ENCODE measurements at places on chromosomes 5 and 9.

GRCh38 chr5:150058480-150059126 lies 27.8 kb downstream of the CSF1R start:
- DNase-seq: no peak

- no peak for DNase-seq
Observed at GRCh38 chr5:21688655-21689054, 1164.5 kb downstream of the CDH12 start.

GRCh38 chr5:139396691-139397090 lies 1.8 kb upstream of the PROB1 start:
- DNase-seq: no peak

DNA sequence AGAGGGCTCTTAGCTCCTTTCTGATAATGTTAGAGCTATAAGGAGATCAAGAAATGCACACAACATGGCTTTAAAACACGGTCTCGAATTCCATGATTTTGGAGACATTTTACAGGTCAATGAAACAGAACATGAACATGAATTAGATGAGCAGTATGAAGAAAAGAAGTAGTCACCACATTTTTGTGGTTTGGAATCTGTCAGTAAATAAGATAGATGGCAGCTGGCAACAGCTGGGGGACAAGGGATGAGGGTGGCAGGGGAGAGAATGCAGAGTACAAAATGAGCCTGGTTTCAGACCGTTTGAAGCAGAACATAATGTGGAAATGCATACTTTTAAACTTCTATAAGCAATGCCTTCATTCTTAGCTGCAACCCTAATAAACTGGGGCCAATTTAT lies 107.1 kb downstream of the OXCT1 start:
- DNase-seq: no peak

DNA sequence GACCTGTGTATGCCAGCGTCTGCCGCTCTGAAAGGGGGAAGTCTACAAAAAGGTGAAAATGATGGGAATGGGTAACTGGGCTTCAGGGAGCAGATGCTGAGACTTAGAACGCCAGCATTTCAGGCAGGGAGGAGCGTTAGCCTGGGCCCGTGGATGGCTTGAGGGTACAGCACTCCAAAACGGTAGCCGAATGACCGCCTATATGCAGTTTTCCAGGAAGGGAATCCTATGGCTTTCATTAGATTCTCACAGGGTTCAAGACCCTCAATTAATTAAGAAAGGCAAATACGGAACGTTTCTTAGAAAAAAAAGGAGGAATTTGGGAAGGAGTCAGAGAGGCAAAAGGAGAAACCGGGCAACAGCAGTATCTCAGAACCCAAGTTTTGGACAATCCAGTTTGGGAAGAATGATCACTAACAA lies 639 bp downstream of the AMACR start:
- DNase-seq: no peak

GRCh38 chr9:33856247-33856646 lies 39.3 kb downstream of the UBE2R2 start:
- no peak for DNase-seq

Data from activated naive CD4-positive, alpha-beta T cell treated with Interleukin-2 at 50 U/mL for 16 hours (primary cell).